Fibroblast of mammary gland (primary cell): ENCODE measurements at places on chromosomes 2 and 18.
A peak's percentile ranks its signal among the peaks of the same experiment; 100 is the strongest.

DNA sequence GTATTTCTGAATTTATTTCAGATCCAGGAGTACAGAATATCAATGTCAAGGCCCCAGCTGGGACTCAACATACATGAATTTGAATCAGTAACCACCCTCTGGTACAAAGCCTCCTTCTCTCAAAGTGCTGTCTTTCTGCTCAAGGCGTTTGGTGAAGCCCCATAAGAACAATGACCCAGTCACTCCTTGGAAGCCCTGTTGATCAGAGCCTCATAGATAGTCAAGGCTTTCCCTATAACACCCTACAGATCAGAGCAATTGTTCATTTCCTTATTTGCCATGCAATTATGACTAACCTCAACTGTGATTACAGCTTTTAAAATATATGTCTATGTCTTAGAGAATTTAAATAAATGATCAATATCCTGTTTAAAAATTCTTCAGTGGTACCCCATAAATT lies 159.1 kb upstream of the CREB1 start:
- DNase-seq: no peak

GRCh38 chr2:10163498-10164486 lies 41.3 kb downstream of the RRM2 start:
- no peak for DNase-seq

DNA sequence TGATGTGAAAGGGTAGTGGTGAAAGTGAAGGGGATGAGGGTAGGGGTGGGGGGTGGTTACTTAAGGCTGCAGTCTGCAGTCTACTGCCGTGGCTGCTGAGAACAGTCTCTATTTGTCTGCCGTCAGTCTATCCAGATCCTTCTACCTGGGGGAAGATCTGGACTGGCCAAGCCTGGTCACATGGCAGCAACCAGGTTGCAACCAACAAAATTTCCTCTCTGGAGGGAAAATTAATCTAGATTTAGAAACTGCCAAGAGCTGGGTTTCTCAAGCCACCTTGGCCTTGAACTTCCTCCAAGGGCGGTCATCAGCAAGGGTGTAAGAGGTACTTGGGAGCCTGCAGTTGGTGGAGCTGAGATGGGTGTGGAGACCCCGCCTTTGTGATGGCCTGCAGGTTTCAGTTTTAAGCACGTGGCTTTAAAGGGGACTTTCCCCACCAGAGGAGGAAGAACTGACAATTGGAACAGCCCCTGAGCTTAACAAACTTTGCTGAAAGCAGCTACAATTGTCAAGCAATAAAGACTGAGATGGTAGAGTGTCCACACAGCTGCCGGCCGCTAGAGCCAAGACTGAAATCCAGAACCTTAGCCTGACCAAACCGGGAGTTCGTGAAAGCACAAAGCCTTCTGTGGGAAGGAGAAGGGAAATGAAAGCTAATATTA lies 31.4 kb upstream of the KCMF1 start:
- DNase-seq: no peak

GRCh38 chr2:101419096-101419663 lies 31.9 kb upstream of the CREG2 start:
- DNase-seq: peak; percentile 74

DNA sequence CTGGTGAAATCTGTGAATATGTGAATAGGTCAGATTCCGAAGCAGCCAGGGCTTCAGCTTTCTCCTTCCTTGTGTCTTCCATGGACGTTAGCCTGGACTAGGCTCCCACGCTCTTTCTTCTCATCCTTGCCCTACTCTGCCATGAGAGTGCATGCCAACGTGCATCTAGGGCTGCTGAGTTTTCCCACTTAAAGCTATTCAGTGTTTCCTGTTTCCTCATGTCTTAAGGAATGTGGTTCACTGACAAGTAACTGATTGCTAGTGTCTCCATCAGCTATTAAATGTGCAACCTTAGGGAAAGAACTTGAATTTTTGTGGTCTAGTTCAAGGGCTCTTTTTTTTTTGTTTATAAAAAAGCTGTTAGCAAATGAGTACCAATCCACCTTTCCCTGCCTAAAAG lies 642.3 kb upstream of the LINC00305 start:
- DNase-seq: no peak

- DNase-seq: peak; percentile 45
These were observed at the start of gene COBLL1 for GRCh38 chr2:164841719-164842623. COBLL1 (minus strand) TSS chr2:164841823; CDS start chr2:164841196, 627 bp downstream.

GRCh38 chr2:159840616-159841015 lies 42.6 kb upstream of the CD302 start:
- no peak for DNase-seq

- DNase-seq: no peak
These were observed 116.0 kb upstream of the TMEM18 start for GRCh38 chr2:793236-793635.

GRCh38 chr2:99689145-99689742 lies 199.4 kb upstream of the REV1 start:
- DNase-seq: no peak

DNA sequence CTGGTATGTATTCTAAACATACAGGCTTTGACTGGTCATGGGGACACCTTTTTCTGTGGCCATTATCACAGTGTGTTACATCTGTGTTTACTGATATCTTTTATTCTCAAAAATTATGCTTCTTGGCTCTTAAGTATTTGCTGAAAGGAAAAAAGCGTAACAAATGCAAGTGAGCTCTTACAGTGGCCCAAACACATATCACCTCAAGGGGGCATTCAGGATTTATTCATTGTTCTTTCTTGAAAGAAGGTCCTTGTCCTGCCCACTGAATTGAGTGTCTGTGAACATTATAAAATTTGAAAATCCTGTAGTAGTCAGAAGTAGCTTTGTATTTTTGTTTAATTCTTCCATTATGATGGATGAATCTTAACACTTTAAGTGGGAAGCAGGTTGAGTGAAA lies 454.5 kb downstream of the XIRP2 start:
- peak; percentile 16 for DNase-seq

GRCh38 chr2:43405829-43406228 lies 179.4 kb upstream of the ZFP36L2 start:
- no peak for DNase-seq

DNA sequence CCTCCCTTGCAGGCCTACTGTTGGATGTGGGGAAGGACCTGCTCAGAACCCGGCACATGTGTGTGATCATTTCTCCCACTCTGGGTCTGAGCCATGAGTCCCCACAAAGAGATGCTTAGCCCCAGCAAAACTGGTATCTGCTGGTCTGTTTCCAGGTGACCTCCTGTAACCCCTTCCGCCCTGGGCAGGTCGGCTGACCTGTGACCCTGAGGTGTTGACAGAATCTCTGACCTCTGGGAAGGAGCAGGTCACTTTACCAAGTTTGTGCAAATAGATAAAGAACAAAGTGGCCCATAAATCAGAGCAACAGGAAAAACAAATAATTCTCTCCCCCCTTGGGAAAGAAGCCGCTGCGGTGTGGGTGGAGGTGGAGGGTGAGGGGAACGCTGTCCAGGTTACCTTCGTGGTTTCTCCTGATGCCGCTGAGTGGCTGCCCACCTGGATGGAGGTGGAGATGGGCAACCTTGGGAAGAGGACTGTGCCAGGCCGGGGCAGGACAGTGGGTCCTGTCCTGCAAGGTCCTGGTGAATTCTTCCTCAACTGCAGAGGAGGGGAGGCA lies 174.0 kb upstream of the MYCN start:
- DNase-seq: no peak

- DNase-seq: no peak
These were observed 104.5 kb upstream of the CDH2 start for GRCh38 chr18:28281400-28281799.

DNA sequence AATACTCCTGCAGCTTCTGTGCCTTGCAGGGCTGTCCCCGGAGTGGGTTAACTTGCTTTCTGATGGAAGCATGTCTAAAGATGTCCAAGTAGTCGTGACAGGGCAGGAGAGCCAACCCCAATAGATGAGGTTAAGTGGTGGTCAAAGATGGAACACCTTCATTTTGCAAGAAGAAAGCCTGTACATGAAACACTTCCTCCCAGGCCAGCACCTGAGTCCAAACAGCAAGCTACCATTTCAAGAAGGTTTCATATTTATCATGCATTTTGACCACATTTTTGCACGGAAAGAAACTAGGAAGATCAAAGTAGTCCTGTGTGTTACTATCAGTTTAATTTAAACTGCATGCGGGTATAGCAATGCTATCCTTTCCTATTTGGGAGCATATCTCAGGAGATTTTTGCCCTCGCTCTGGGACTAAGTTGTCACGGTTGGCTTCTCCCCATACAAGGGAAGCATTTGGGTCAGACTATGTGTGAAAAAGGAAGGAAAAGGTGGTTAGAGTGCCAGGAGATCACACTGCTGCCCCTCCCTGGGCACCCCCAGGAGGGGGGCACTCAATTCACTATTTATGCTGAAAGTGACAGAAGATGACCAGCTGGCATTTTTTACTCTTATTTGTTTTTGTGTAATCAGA lies 187.6 kb downstream of the ZNF521 start:
- DNase-seq: no peak

GRCh38 chr18:33583901-33584300 lies 5.9 kb downstream of the ASXL3 start:
- DNase-seq: no peak

- DNase-seq: peak; percentile 16
These were observed 49.1 kb downstream of the COBLL1 start for GRCh38 chr2:164792316-164793170.

DNA sequence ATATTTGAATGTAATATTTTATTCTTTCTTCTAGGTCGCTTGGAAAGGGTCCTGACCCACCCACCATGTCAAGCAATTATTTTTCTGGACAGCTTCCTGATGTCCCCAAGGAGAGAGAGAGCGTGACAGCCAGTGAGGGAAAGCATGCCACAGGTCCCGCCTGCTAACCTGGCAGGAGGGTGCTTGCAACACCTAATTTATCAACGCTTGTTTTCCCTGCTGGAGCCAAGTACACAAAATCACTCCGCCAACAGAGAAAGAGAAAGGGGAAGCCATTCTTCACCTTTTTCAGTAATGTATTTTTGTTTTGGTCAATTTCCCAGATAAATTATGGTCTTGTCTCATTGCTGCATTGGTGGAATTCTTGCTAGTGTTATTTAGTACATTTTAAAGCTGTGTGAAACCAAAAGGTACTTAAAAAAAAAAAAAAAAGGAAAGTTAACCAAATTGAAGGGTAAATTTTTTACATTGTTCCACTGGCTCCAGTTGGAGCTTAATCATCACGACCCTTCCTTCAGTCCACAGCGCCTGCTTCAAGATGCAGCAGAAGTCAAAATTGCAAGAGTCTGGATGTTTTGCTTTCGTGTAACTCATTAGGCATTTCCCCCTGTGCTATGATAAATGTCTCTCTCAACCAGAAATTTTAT lies 88.5 kb upstream of the COPS8 start:
- no peak for DNase-seq

DNA sequence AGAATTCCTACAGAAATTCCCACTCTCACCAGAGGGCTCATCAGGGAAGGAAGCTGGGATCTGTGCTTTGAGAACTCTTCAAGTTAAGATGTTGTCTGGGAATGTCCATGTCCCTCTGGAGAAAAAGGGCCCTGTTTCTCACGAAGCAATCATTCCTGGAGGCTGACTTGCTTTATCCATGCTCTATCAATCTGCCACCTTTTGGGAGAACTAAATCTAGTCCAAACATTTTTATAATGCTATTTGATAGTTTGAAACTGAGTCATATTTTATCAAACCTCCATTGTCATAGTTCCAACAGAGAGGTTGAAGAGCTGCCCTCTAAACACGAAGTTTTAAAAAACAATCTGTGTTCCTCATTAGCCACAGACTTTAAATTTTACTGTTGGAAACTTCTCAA lies 219.2 kb downstream of the MTX2 start:
- peak; percentile 64 for DNase-seq

DNA sequence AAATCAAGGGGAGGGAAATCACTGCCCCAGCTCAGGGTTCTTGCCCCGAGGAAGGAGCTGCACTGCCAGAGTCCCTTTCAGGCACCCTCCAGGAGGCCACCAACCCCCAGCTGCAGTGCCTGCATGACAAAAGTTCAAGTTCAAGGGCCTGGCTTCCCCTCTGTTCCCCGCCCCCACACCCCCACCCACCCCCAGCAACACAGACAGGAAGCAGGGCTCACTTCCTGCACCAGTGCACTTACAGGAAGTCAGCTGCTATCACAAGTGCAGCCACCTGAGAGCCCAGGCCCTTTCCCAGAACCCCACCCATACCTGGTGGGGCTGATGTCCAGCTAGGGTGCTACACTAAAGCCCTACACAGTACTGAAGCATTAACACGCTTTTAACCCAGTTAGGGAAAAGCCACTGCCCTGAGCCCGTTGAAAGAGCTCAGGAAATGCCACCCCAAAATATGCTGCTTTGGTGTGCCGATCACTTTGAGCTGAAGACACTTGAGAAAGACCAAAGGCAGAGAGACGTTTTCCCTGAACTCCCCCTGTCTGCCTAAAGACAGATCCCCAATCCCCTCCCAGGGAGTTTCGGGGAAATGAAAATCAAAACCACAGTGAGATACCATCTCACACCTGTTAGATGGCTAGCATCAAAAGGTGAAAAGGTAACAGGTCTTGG lies 109.9 kb upstream of the CAB39 start:
- DNase-seq: no peak

- DNase-seq: no peak
These were observed 268.9 kb upstream of the CCDC68 start for GRCh38 chr18:55228191-55228590.

- no peak for DNase-seq
These were observed 42.8 kb downstream of the EEF1B2 start for GRCh38 chr2:206202446-206202845.

GRCh38 chr2:175854665-175855064 lies 147.4 kb downstream of the LNPK start:
- DNase-seq: peak; percentile 52

DNA sequence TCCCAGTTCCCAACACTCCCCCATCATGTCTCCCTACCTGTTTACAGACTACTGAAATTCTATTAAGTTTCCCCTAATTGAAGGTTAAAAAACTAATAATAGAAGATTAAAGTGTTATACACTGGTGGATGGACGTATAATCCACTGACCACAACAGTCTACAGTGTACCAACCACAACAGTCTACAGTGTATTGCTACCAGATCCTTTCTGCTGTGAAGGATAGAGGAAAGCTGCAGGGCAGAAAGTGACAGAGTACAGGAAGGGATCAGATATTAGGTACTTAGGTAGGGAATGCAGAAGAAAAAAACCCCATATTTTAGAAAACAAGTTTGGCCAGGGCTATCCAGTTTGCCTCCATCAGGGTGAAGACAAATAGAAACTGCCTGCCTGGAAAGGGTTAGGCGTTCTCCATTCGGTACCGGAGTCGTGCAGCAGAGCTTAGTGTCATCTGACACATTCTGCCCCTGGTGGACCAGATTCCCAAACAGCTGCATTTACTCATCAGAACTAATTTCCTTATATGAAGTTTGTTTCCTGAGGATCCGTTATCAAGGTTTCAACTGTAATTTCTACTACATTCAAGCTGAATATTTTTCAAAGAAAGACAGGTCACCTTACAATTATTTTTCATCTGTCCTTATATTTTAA lies 49.9 kb downstream of the KLF7 start:
- DNase-seq: peak; percentile 65

DNA sequence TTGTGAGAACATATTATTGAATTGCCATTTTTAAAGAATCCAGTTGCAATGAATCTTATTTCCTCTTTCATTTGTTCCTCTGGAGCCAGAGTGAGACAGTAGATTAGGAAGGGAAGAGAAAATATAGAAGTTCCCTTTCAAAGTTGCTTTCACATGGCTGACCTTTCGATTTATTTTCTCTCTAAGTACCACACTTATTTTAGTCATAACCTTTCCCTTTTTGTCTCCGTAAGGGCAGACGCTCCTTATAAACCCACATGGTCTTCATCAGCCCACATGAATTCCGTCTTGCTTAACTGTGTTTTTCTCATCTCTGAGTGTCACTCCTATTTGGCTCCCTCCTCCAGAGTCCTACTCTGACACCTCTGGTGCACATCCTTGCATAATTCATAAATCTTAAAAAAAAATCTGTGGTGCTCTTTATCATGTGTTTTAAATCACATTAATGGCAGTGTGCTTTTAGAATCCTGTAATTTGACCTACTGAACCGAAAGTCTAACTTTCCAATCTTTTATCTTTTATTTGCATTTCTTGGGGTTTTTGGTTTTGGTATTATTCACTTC lies 38.5 kb upstream of the ZNF396 start:
- peak; percentile 45 for DNase-seq
